ENCODE measurements at places on chromosomes 2 and 18. TPM values are rescaled to one million over a fixed set of nuclear protein-coding genes. Genes with fewer than 3 reads are reported as not detected.

The CSRNP3 gene
- 0.51 TPM for total RNA-seq

The DYNC2LI1 gene
- total RNA-seq: 7.4 TPM

DNA sequence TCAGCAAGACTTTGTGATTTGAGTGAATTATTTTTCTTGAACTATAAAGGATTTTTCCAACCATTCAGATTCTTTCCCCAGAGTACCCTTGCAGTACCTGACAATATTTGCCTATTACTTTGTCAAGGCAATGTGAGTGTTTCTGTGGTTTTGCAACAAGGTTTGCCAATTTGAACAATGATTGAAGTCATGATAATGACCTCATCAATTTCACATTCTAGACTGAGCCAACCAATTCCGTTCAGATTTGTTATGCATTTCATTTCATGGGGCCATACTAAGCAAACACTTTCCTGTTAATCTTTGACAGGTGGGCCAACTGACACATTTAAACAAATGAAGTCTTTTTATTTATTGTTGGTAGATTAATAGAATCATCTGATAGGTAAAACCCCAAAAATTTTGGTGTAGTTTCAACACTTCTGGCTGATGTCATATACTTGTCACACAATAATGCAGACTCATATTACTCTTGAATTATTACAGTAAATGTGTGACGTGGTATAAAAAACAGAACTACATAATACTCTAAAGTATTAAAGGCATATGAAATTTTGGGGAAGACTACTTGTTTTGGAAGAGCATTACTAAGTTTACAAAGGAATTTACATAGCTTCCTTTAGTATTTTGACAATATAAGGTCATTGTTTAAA is 526.4 kb downstream of the DPP10 start:
- no peak for DNase-seq

DNA sequence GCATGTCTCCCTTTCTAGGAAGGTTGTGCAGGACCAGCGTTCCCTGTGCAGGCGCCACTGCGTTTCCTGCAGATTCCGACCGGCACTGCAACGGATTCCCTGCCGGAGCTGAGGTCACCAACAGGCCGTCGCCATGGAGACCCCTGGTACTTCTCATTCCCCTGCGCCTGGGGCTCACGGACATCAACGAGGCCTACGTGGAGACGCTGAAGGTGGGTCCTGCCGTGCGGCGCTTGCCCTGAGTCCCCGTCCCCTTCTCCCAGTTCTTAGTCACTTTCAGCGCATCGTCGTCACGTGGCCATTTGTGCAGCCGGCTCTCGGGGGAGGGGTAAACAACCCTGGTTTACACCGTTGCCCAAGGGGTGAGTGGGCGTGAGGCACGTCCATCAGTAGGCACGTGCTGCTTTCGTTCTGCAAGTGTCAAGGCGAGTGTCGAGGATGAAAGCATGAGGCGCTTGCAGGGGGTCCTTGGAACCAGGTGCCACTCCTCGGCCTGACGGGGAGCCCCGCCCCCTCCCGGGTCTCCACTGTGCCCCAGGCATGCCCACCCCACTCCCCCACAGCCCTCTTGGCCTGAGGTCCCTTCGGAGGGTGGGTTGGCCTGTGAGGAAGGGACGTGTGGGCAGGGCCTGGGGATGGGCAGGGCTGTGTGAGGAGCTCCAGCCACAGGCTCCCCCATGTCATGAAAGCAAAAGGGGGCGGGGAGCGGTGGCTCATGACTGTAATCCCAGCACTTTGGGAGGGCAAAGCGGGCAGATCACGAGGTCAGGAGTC is 19.8 kb downstream of the DTYMK start:
- DNase-seq: no peak

DNA sequence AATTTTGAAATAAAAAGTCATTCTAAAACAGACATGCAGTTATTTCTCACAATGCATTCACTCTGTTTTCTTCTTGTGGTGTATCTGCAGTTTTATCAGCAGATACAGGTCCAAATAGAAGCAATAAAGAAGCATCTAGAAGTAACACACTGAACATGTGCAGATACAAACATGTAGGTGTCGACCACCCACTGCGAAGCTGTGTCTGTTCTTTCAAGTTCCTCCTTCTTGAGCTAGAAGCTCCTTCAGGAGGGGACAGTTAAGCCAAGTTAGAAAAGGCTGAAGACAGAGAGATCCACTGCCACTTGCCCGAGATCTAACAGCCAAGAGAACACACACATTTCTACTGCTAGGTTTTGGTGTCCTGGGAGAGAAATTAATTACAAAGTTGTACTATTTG is 30.1 kb downstream of the WDFY1 start:
- DNase-seq: no peak

- no peak for DNase-seq
These were observed 346.5 kb downstream of the TGIF1 start for GRCh38 chr18:3796434-3796833.

DNA sequence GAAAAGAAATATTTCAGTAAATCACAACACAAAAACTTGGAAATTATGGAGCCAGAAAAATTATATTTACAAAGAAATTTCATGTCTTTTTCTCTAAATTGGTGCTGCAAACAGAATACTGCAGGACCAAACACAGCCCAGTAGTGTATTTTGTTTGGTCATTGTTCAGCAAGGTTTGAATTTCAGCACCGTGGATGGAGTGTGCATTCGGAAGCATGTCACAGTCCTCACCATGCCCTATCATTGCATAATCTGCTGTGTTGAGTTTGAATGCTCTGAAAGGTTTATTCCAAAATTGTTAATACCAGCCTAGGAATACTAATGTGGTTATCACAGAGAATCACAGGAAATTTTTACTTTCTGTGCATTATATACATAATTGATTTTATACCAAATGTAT is 296.7 kb downstream of the METTL4 start:
- no peak for DNase-seq
